ENCODE measurements at places on chromosomes 3 and 15.

DNA sequence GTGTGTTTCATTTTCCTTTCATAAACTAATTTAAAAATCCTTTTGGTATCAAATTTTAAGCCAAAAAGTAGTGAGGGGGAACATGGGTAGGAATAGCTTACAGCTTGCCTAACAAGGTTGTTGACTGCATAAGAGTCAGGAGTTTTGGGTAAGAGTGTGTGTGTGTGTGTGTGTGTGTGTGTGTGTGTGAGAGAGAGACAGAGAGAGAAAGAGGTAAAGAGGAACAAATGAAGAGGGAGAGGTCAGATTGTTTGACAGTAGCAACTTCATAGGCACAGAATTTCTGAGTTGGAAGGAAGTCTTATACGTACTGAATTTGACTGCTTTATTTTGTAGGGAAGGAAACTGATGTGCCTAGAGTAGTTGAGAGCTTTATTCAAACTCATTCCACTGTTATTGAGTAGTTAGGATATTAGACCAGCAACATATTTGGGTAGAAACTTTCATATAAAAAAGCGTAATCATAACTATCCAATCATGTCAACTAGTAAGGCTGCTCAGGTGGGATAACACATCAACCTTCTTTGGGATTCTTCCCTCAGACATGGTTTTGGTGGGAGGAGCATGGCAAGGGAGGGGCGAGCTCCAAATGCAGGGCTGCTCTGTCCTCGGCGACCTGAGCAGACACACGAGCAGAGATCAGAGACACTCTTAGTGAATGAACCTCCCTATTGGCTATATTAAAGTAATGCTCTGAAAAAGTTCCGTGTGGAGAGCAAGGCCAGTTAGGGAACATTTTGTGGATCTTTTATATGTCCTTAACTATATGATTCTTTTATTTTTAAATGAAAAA is 86.4 kb downstream of the LPP start:
- DNase-seq, result no peak

DNA sequence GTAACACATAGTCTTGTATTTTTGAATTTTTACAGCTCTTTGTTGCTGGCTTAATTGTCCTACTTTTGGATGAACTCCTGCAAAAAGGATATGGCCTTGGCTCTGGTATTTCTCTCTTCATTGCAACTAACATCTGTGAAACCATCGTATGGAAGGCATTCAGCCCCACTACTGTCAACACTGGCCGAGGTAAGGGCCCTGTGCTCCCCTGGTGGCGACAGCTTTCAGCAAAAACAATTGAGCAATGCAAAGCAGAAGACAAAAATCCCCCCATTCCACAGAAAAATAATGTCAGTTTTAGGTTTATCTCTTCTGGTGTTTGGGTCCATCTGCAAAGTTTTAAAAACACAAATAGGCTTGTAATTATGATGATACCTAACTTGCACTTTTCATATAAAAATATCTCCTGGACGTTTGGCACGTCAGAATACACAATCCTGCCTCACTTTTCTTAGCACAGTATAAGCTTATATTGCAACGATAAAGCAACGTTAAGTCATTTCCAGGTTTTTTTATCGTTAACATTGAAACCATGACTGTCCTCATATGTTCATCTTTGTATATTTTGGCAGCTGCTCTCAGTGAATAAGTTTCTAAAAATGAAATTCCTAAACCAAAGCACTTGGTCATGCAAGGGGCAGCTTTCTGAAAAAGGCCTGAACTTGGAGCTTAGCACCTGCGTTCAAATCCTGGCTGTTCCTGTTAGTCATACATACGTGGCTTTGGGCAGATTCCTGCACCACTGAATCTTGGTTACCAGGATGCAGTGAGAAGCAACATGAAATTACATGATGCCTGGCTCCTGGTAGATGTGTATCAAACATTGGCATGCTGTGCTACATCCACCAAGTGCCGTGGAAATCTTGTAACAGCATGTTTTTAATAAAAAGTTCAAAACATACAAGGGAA is 8.5 kb downstream of the SEC61A1 start:
- DNase-seq, result no peak

DNA sequence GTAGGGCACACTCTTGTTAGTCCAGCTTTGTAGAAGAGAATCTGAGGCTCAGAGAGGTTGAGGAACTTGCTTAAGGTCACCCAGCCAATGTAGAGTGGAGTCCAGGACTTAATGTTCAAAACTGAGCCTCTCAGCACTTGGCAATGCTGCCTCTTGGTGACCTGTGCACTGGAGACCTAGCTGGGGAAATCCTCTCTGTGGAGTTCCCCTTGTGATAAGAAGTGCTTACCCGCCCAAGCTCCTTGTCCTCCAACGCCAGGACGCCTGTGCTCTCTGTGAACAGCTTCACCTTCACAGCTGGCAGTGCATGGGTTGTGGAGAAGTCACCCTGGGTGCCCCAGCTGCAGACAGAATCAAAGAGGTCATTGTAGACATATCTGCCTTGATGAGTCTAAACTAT is 219.1 kb upstream of the FEZF2 start:
- no peak for DNase-seq

DNA sequence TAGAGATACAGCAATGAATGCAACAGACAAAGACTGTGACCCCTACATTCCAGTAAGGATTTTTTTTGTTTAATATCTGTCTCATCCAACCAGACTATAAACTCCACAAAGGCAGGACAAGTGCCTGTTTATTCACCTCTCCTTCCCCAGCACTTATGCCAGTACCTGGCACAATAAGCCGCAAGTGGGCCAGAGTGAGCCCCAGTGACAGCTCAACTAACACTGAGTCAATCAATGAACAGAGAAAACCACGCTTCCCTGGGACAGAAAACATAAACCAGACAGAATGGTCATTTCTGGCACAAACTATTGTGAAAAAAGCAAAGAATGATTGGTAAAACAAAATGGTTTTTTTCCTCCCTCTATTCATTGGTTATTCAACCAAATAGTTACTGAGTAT is 52.2 kb downstream of the RYK start:
- no peak for DNase-seq

- no peak for DNase-seq
These were observed 487.5 kb upstream of the WNT5A start for GRCh38 chr3:55974421-55975165.

DNA sequence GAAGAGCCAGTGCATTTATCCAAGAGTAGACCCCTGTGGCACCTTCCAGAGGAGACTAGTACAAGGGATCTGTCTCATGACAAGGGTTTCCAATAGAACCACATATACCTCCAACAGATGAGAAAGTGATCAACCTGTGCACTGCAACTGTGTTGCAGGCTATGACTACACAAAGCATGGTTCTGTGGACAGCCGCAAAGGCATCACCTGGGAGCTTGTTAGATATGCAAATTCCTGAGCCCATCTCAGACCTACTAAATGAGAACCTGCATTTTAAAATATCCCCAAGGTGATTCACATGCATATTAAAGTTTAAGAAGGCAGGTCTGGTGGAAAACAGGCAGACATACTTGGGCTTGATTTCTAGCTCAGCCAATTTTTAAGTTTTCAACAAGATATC is 368.7 kb downstream of the FOXP1 start:
- DNase-seq, result no peak

DNA sequence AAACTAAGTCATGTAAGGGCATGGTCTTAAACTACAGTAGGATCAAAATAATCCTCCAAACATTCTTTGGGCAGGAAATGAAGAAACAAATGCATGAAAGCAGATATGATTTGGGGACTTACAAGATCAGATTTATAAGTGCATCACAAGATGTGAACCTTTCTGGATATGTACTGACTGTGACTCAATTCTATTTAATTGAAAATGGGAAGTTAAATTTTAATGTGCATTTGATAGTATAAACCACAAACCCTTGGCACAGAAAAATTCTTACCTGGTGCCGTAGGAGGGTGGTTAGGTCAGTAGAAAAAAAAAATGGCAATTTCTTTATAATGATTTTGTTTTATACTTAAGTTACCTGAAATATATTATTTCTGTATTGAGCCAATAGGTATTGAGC is 262.5 kb upstream of the TGFBR2 start:
- no peak for DNase-seq

DNA sequence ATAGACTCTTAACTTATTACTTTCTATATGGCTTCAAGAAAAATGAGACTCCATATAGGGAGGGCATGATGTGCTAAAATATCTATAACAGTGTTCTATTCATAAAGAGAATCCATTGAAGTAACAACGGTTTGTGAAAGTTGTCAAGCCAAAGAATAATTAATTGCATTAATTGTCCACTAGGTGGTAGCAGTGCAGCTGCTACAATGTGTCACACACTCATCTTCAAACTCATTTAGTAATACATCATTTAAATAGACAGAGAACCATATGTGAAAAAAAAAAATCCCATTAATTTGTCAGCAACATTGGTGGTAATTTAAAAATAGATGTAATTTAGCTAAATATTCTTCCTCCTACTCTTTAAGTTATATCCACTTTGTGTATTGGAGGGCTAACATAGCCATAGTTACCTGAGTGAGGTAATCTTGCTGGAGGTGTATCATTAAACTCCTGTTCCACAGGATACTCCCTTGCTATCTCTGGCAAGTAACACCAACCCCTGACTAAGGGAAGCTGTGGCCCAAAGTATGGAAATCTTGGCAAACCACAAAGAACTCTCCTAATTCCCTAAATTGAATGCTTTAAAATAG is 3.7 kb upstream of the CPA3 start:
- DNase-seq, result no peak

- no peak for DNase-seq
These were observed 19.9 kb upstream of the ALPK3 start for GRCh38 chr15:84797212-84797611.

GRCh38 chr3:51075221-51075775 is 309.8 kb upstream of the MANF start:
- no peak for DNase-seq

GRCh38 chr15:46315434-46315833 is 680.6 kb downstream of the SQOR start:
- no peak for DNase-seq

DNA sequence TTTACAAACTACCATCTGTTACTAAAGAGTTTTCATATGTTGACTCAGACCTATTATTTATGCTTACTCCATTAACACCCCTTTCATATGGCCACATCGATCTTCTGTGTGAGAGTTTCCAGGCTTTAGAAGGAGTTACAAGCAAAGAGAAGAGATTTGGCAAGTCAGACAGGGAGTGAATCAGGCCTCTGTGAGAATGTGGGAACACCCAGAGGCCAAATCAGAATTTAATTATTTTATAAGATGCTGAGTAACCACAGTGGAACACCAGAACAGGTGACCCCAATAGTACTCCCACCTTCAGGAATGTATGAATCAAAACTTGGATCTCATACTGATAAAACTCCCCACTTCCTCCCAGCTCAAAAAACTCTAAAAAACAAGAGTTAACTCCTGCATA is 42.0 kb downstream of the IFT57 start:
- no peak for DNase-seq

- no peak for DNase-seq
These were observed 20.4 kb upstream of the SLC25A38 start for GRCh38 chr3:39362812-39363211.

DNA sequence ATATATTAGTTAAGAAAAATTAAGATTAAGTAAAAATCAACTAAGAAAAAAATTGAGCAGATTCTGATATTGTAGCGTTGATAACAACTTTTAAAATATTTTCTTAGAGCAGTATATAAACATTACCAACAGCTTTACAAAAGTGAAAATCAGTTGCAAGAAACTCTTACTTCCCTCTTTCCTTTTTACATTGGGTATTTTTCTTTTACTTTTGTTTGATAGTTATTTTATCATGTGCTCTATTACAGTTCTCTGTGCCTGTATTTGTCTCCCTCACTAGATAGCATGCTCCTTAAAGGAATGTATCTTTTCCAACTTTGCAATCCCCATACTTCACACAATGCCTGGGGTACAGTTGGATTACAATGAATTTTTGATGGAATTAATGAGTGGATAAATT is 87.5 kb upstream of the P3H2 start:
- DNase-seq, result no peak
